Ureter (tissue), 1 donor: ENCODE measurements at places on chromosomes 5 and 9. TPM values are rescaled to one million over a fixed set of nuclear protein-coding genes. Genes with fewer than 3 reads are reported as not detected.

DNA sequence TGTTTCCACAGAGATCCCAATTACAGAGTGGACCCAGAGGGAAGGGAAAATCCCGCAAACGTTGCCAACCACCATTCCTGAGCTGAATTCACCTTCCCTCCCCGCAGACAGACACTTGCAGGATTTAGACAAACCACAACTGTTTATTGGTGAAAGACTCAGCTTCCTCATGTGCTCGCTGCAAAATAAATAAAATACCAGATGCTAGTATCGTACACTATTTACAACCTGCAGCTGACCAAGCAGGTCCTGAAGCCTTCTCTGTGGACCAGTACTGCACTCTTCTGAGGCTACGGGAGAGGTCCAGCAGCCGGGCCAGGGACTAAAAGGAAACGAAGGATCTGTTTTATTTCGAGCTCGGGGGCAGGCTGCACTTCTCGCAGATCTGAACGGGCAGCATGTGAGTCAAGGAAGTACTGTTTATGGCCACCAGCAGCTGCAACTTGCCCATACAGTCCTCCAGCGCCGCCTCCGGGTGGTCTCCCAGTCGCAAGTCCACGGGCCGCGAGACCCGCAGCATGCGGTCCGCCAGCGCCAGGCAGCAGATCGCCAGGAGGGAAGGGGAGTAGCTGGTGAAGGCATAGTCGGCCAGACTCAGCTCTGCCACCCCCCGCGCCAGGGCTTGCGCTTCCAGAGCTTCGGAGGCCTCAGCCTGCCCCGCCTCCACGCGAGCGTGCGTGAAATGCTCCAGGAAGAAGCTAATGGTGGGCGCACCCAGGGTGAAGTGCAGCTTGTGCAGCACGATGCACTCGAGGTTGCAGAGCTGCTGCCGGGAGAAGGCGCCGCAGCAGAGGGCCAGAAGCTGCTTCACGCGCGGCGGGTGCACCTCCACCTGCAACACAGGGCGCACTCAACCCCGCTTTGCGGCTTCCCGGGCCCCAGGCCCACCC, 2.1 kb downstream of the CCNO start:
- no peak for DNase-seq

The GRM6 gene
- not detected for total RNA-seq

DNA sequence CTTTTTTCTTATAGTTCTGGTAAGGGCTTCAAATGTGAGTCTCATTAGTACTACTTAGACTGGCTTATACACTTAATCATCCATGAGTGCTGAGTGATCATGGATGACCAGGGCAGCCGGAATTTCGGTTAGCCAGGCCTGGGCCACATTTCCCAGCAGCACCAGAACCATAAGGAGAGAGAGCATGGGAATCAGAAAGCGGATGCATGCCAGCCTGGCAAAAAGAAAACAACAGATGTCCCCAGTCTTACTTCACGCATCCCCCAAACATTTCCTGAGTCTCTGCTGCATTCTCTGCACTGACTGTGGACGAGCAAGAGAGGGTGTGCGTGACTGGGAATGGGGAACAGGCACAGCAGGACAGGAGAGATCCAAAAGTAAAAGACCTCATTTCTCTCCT, 371.1 kb upstream of the ZNF608 start:
- DNase-seq = no peak

The ACOT12 gene
- not detected for total RNA-seq

DNA sequence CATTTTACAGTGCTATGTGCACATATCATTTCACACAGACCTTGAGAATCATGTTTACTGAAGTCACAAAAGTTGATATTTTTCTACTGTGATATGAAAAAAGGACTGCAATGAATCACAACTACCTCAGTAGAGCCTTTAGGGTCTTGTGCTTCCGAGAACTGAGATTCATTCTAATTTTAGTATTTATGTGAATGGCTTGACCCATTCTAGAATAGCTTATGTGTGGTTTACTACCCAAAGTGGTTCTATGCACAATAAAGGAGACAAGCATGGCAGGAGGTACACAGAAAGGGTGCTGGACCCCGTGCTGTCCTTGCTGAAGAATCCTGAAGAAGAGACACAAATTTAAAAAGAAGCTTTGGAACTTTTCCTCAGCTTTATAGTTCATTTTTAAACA, 28.2 kb downstream of the MEF2C start:
- DNase-seq = no peak

The ADAMTSL2 gene
- total RNA-seq = 8.8 TPM

DNA sequence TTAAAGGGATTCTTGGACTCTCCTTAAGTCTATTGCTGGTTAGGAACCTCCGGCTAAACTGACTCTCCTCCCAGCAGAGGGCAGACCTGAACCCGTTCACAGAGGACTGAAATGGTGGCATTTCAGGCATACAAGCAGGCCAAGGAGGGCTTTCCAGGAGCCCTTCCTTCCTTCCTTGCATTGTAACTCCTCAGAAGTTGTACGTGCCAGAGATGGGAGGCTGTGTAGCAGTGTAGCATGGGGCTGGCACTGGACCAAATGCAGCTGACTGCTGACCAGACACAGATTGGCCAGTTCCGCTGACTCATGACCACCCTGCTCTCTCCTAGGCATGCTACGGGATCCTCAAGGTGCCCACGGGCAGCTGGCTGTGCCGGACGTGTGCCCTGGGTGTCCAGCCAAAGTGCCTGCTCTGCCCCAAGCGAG, 36.4 kb downstream of the JADE2 start:
- no peak for DNase-seq

The SPINK4 gene
- total RNA-seq = not detected

The ACTBL2 gene
- total RNA-seq = not detected

The SPINK1 gene
- 4,017 TPM for total RNA-seq

The KCNV2 gene
- total RNA-seq = not detected

The IL4 gene
- total RNA-seq = not detected

DNA sequence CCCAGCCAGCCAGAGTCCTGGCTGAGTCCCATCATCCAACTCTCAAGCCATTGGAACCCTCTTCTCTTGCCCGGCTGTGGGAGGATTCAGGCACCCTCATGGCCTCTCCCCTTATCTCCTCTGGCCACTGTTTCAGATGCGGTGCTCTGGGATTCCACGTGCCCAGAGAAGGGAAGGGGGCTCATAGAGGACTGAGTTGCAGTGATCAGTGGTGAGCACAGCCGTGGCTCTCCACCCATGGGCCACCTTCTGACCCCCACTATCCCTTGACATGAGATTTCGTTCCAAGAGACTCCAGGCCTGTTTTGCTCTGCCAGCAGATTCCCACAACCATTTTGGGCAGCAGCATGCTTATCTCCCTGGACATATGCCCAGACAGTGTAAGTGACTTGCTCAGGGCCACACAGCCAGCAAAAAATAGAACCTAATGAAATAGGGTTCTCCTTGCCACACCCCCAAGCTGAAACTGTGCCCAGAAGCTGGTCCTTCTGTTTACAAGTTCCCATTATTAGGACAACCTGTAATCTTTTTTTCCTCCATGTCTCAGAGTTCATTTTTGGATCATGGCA, 2.7 kb downstream of the GPX3 start:
- DNase-seq = peak; percentile 71

The ZNF483 gene
- 19.1 TPM for total RNA-seq

DNA sequence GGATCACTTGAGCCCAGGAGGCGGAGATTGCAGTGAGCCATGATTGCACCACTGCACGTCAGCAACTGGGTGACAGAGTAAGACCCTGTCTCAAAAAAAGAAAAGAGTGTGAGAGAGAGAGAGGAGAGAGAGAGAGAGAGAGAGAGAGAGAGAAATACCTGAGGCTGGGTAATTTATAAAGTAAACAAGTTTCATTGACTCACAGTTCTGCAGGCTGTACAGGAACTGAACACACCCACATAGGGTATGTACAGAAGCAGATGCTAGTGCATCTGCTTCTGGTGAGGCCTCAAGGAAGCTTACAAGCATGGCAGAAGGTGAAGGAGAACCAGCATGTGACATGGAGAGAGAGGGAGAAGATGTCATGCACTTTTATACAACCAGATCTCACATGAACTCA, 46.4 kb upstream of the CHD1 start:
- DNase-seq = no peak

DNA sequence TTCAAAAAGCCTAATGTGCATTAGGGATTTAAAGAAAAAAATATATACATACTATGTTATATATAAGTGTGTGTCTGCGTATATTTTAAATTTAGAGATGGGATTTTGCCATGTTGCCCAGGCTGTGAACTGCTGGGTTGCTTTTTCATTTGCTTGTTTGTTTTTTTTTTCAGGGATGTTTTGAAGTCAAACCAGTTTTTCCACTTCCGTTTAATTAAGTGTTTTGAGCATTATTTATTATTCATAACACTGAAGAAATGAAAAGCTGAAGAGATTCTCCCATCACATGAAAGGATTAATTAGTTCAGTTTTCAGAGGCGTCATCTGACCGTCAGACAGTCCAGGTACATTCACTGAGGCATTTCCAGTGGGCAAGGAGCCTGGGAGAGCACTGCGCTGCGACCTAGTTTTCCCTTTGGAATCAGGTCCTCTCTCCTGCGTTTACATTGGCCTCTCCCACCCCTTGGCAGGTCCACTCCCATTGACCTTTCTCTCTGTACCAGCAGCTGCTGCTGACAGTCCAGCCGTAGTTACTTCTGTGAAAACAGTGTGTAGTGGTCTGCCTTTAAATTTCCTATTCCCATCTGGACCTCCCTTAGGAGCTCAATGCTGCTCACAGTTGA, 26.0 kb downstream of the ARRDC3 start:
- no peak for DNase-seq

The ENTREP1 gene
- total RNA-seq = 14.6 TPM

DNA sequence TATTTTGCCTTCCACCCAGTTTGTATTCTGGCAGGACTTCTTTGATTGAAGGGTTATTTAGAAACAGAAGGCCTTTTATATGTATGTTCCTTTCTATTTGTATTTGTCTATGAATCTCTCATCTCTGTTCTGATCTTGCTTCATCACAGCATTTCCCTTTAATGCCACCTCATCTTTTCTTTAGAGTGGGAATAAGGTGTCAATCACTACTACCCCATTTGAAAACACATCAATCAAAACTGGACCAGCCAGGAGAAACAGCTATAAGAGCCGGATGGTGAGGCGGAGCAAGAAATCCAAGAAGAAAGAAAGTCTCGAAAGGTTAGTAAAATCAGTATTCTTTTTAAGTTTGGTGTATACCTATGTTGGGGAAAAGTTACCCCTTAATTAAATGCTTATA, 36.3 kb downstream of the CD180 start:
- no peak for DNase-seq

GRCh38 chr5:35046774-35047173, 975 bp downstream of the AGXT2 start:
- no peak for DNase-seq

GRCh38 chr5:38725371-38725865, 120.4 kb upstream of the OSMR start:
- DNase-seq = no peak

GRCh38 chr5:95035891-95036685, 248.8 kb downstream of the MCTP1 start:
- no peak for DNase-seq
